ENCODE measurements at places on chromosomes 2 and 18.

DNA sequence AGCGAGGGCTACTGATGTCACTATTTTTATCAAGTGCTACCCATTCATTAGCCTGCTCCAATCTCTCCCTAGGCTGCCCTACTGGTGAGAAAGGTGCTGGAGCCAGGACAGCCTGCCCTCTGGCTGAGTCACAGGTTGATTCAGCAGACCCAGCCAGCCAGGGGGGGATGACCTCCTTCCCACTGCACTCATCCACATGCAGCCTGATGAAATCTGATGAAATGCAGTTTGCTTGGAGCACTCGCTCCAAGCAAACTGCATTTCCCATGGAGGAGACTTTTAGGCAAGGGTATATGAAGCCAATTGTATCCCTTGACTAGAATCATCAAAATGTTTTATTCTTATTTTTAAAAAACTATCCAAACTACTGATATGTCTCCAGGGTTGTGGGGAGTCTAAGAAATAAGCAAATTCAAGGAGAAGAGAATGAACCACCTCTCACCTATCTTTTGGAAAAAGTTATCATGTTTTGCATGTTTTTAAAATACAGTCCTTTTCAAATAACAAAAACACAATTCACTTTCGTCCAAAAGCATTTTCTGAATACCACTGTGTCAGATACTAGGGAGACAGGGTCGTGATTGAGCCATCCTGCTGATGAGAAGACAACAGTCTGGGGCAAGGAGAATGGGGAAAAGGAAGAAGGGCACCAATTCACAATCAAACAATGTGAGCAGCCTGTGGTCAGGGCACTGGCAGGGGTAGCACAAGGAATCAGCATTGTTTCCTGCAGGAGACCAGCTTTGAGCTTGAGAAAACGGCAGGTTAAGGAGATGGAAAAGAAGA is 128.3 kb downstream of the AFF3 start:
- no peak for DNase-seq

- no peak for DNase-seq
Measured at GRCh38 chr2:229665158-229665557, 49.2 kb downstream of the DNER start.

DNA sequence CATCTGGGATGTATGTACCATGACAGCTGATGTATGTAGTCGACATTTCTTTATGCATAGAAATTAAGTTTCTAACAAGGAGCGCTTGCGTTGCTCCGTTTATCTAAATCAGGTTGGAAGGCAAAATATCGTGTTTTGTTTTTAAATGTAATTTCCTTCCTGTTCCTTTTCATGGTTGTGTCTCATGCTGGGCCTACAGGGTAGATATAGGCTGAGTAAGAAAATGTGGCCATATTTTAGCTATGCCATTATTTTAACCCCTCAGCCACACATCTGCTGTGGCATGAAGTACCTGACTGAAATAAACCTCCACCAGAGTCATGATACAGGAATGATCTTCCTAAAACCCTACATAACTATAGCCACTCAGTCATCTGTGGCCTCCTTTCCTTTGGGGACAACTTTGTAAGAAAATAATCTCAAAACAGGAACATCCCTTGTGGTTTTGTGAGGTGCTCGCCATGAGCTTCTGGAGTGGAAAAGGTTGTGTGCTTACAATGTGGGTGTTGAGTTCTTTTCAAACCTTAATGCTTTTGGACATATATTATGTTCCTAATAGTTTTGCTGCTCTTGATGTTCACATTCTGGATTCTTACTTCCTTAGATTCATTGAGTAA is 214.3 kb downstream of the FAM210A start:
- DNase-seq = no peak

DNA sequence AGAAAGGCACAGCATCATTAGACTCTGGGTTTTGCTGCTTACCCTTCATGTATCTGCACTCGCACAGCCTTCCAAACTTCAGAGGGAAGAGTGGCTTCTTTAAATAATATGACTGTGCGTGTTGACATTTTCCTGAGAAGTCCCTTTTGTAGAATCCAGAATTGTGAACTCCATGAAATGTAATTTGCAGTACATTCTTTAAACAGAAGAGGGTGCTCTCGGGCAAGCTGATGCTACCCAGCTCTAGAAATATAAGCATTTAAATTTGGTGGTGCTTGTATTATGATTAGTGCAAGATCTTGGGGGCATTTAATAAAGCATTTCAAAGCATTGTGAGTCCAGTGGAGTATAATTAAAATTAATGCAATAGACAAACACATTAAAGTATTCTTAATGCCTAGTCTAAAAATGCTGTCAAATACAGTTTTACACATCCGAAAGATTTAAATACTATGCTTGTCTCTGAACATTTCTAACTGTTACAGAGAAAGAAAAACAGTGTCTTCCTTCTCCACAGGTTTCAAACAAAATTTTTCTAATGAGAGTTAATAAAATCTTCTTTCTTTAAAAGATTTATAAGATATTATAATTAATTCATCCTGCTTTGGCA is 17.3 kb upstream of the GTF2A1L start:
- DNase-seq = no peak

- DNase-seq = no peak
Measured at GRCh38 chr2:233202531-233202944, 48.9 kb upstream of the ATG16L1 start.

DNA sequence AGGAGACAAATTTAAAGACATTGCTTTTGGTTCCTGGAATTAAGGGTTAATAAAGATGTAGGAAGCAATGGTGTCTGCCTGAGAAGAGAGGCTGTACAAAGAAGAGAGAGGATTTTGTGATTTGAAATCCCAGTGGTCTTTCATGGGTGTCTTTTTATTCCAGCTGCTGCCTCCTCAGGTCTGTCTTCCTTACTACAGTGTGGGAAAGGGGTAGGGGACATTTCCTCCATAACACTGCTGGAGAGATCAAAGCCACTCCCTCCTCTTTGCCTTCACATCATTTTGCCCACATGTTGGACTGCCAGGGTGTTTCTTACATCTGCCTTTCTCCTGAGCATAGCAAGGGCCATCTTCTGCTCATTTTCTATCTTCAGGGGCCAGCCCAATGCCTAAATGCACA is 348.5 kb downstream of the EN1 start:
- DNase-seq = no peak

- DNase-seq = peak; percentile 66
Measured at GRCh38 chr18:27447451-27447881, 262.4 kb upstream of the CHST9 start.

GRCh38 chr2:69715964-69716363 is 26.0 kb upstream of the ANXA4 start:
- DNase-seq = no peak

GRCh38 chr18:69205925-69206324 is 194.8 kb upstream of the DOK6 start:
- no peak for DNase-seq

DNA sequence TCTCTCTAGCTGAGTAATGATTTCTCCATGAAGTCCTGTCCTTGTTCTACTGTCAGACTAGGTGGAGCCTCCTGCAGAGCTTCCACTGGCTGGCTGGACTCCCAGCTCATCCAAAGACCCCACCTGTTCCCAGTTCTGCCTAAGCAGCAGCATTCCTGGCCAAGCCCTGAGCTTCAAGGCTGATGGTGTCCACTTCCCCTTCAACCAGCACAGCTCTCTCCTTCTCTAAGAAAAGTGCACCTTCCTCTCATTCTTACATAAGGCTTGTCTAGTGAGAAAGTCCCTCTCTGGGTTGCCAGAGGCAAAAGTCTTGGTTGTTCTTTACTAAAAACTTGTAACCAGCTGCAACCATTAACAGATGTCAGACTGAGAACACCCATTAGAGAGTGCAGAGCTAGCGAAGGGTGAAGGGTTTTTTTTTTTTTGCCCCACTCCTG is 58.9 kb downstream of the CXCR4 start:
- DNase-seq = no peak

DNA sequence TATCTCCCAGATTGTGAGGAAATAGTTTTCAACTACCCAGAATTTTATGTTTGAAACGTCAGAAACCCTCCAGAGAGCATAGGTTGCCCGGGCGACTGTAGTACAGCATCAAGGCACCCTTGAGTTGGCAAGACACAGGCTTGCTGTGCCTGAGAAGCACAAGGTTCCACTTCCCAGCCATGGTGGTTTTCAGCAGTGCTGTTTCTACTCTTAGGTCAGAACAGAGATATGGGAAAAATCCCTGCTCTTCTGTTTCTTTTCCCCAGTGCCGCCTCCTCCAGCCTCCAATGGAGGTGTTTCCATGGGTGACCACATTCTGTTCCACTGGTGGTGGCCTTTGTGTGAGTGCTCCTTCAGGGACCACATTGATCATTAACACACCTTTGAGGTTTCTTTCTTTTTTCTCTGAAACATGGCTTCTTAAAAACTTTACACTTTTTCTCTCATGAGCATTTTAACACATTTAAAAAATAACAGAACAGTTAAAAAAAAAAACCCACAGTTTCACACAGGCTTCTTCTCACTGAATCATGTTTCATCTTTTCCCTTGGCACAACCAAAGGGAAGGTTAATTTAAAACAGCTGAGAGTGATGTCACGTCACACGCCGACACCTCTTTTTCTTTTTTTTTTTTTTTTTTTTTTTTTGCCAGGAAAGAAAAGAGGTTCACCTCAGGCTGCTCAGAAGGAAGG is 229.3 kb upstream of the HDAC4 start:
- DNase-seq = no peak

GRCh38 chr2:121722479-121722878 is 14.2 kb downstream of the NIFK start:
- DNase-seq = no peak

DNA sequence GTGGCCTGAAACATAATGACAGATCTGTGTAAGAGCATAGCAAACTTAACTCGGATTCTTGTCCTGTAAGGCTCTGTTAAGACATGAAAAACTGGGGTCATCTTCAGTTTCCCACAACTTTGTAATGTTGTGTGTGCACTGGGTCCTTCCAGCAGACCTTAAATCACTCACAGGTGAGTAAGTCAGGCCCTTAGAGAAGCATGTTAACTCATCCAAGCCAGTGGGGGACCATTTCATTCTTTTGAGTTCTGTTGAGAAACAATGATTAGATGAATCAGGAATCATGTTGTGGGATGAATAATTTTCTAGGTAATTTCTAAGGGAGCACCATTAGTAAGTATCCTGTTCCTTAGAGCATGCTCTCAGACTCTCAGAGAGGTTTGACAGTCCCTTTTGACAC is 167.1 kb downstream of the ESCO1 start:
- DNase-seq = no peak

DNA sequence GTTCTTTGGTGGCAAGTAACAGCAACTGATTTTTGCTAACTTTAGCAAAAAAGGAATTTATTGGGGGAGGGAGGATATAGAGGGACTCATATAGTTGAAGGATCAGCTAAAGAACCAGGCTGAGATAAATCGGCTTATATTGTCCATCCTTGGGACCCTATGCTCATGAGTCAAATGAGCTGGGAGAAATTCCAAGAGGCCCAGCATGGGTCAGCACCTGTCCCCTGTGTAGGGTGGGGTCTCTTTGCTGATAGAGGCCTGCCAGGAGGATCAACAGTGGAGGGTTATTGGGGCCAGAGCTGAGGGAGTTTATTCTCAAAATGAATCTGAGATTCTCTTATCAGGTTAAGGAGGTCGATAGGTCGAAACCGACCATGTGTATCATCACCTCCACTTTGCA is 97.2 kb downstream of the VAPA start:
- no peak for DNase-seq

GRCh38 chr2:84906108-84906899 is 848 bp downstream of the TMSB10 start:
- no peak for DNase-seq

DNA sequence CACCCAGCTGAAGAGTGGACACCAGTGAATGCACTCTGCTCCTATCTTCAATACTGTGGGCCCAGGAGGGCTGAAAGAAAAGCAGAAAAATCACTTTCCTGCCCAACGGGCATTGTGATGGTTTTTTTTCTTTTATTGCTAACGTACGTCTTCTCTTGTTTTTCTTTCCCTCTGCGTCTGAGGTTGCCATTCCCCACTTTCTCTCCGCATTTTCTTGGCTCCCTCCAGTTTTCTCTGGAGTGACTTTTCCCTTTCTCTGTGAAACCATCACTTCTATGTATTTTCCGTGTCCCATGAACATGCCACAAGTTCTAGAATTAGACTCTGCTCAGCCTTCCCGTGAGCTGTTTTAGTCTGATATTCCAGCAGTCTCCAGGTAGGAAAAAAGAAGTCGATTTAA is 169.2 kb downstream of the BCL2 start:
- DNase-seq = no peak

DNA sequence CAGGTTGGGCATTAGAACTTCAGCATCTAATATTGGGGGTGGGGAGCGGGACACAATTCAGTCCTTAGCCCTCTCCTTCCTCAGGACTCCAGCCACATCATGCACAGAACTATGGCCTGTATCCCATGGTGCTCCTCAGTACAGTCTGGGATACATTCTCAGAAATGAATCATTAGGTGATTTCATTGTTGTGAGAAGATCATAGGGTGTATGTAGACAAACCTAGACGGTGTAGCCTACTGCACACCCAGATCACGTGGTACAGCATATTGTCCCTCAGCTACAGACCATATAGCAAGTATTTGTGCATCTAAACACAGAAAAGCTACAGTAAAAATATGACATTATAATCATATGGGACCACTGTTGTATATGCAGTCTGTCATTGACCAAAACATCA is 23.2 kb upstream of the IMP4 start:
- no peak for DNase-seq
